Stimulated activated CD8-positive, alpha-beta memory T cell treated with anti-CD3 and anti-CD28 coated beads, Interleukin-4, amount 100 ng/mL, for 1 hour (primary cell): ENCODE measurements at places on chromosomes 2 and 18.

DNA sequence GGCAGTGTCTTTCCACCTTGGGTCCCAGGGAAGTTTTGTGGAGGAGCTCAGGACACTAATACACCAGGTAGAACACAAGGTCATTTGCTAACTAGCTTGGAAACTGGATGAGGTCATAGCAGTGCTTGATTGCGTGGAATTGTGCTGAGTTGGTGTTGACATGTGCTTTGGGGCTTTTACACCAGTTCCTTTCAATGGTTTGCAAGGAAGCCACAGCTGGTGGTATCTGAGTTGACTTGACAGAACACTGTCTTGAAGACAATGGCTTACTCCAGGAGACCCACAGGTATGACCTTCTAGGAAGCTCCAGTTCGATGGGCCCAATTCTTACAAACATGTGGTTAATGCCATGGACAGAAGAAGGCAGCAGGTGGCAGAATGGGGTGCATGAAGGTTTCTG, 5.9 kb downstream of the CTLA4 start:
- DNase-seq = no peak

- DNase-seq = no peak
These were observed 216.1 kb downstream of the DPP4 start for GRCh38 chr2:161857920-161858319.

DNA sequence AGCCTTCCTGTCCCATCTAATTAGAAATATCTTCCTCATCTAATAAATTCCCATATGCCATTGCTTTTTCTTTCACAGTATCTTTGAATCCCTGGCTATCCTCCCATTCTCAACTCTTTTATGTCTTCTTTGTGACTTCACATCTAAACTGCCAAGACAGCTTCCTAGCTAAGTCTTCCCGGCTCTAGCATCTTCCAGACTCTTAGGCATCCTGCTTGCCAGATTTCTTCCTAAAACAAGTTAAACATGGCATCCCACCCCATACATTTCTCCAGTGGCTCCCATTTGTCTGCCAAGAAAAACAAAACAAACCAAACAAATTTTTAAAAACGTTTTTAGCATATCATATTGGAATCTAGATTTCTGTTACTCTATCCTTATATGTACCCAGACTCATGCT, 751.9 kb downstream of the MBD2 start:
- DNase-seq = no peak

DNA sequence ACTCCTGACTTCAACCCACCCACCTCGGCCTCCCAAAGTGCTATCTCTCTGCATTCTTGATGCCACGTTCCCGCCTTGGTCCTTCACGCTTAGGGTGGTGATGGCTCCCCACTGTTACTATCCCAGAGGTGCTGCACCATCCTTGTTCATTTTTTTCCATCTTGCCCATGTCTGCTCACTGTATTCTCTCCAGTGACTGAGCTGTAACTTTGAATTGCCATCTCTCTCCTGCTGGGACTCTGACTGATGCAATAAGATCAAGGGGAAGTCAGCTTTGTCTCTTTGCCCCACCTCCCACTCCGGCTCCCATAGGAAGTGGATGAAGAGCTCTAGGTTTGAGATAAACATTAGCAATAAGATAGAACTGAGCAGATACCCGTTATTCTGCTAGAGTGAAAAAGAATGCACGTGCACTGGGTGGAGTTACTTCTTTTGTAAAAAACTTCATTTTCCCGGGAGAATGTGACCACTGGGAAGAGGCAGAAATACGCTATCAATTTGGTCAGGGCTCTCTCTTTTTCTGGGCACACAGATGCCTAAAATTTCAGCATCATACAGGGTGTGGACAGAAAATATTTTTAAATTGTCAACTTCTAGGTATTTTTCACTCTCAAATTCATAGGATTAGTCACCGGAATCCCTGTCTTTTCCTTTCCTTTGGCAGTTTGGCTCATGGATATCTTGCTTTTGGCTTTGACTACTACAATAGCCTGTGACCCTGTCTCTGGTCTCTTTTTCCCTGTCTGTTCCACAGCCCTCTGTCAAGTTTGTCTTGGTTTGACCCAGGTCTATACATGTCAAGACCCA, 105.4 kb downstream of the POLR1A start:
- no peak for DNase-seq

DNA sequence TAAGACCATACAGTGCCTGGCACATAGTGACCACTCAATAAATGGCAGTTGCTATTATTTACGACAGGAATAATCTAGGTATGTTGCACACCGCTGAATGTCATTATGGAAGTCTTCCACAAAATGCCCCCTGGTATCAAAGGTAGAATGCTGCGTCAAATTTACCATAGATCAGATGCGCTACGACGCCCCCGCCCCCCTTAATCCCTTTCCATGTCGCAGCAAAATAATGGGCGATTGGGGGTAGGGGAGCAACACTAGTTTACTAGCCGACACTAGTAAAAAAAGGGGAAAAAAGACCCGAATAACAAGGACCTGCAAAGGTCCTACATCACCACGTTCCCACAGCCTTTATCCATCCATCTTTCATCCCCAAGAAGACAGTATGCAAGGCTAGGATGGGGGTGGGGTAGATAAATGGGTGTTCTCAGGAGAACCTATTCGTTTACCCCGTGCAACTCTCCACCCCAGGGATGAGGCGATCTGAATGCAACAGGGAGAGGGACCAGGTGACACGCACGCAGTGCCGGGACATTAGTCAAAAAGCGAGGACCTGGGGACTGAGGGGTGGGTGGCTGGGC, 455 bp downstream of the PREPL start:
- DNase-seq = no peak

DNA sequence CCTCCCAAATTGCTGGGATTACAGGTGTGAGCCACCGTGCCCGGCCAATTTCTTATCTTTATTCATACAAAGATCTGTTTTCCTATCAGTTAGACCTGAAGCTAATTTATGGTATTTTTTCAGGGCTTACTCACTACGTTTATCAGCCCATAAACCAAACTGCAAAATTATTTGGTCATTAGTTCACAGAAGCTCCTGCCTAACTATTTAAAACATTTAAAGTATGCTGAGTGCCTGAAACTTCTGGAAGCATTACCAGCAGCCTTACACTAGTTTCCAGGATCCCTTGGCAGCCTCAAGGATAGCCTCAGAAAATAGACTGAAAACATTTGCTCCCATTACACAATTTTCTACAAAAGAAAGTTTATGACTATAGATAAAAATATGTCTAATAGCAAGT, 68.8 kb downstream of the GALNT13 start:
- DNase-seq = no peak

DNA sequence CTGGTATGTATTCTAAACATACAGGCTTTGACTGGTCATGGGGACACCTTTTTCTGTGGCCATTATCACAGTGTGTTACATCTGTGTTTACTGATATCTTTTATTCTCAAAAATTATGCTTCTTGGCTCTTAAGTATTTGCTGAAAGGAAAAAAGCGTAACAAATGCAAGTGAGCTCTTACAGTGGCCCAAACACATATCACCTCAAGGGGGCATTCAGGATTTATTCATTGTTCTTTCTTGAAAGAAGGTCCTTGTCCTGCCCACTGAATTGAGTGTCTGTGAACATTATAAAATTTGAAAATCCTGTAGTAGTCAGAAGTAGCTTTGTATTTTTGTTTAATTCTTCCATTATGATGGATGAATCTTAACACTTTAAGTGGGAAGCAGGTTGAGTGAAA, 454.5 kb downstream of the XIRP2 start:
- DNase-seq = no peak

- DNase-seq = no peak
These were observed 272.9 kb downstream of the CLIP4 start for GRCh38 chr2:29388071-29388470.

GRCh38 chr2:5926871-5927512, 234.8 kb downstream of the SOX11 start:
- DNase-seq = no peak
